Stimulated activated effector memory CD8-positive, alpha-beta T cell treated with anti-CD3 and anti-CD28 coated beads, Interleukin-12 subunit alpha, Interleukin-12 subunit beta, amount 100 ng/mL, for 72 hours (primary cell): ENCODE measurements at places on chromosomes 6 and 20.

GRCh38 chr20:40655451-40655850 is 33.6 kb downstream of the MAFB start:
- DNase-seq, result no peak

DNA sequence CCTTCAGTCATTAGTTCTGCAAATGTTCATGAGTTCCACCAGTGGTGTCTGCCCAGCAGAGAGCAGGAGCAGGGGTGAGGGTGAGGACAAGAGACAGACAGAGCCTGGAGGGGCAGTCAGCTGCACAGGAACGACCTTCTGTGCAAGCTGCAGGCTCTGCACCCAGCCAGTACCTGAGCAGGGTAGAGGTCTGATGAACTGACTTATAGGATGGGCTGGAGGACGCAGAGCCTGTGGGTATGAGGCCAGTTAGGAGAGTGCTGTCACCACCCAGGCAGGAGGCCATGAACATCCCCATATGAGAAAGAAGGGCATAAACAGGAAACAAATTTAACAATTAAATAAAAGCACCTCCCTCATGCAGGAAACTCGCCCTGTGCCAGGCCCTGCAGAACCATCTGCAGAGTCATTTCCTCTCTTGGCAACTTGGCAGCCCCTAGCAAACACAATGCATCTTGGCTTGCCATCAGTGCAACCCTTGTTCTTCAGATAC is 17.9 kb downstream of the C6orf15 start:
- no peak for DNase-seq

GRCh38 chr6:8731874-8732273 is 296.5 kb upstream of the SLC35B3 start:
- DNase-seq, result no peak

- peak; percentile 29 for DNase-seq
Observed at GRCh38 chr6:39433630-39434029, 111.1 kb upstream of the KCNK16 start.

DNA sequence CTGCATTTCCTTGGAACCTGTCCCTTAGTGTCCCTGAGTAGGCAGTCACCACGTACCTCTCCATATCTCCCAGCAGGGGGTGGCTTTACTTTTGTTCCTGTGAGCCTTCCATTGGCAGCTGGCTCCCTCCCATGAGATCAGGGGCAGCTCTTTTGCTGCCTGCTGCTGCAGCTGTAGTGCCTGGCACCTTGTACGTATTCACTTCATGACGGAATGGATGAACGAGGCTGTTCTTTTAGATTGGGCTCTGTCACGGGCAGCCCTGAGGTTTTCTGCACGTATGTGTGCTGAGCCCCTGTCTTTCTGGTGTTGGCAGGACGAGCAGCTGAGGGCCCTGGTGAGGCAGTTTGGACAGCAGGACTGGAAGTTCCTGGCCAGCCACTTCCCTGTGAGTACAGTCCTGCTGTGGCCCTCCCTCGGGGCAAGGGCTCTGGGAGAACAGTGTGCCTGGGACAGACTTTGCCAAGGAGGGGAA is 14.6 kb downstream of the MYBL2 start:
- DNase-seq, result no peak

- DNase-seq, result no peak
Observed at GRCh38 chr6:113082745-113083144, 735.6 kb downstream of the RFPL4B start.

DNA sequence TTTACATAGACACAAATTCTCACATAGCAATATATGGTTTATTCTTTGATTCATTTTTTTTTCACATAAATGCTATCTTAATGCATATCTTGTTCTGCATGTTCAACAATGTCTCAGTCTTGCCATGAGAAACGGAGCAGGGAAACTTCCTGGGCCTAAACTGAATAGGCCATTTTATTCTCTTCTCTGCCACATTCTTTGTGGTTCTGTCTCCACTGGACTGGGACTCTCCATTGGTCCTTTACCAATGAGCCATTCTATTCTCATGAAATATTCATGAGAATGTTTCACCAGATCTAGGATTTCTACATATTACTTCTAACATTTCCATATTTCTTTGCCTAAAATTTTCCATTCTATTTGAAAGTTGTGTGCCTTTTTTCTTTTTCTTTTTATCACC is 42.8 kb downstream of the LAMA2 start:
- DNase-seq, result no peak

GRCh38 chr20:14197097-14197496 is 140.3 kb downstream of the FLRT3 start:
- no peak for DNase-seq

DNA sequence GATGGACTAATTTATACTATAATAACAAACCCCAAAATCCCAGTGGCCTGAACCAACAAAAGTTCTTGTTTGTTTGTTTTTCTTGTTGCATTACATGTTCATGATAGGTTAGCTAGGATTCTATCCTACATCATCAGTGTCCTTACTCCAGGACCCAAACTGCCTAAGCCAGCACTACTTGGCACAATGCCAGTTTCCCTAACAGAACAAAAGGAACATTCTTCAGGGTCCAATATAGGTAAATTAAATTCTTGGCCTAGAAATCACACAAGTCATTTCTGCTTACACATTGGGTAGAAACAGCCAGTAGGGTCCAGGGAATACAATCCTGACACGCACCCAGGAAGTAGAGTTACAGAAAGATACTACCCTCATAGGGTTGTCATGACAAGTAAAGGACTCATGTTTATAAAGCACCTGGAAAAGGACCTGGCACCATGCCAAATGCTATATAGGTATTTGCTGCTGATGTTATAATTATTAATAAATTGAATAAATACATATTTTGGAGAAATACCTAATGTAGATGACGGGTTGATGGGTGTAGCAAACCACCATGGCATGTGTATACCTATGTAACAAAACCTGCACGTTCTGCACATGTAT is 38.8 kb downstream of the RCAN2 start:
- DNase-seq, result no peak

DNA sequence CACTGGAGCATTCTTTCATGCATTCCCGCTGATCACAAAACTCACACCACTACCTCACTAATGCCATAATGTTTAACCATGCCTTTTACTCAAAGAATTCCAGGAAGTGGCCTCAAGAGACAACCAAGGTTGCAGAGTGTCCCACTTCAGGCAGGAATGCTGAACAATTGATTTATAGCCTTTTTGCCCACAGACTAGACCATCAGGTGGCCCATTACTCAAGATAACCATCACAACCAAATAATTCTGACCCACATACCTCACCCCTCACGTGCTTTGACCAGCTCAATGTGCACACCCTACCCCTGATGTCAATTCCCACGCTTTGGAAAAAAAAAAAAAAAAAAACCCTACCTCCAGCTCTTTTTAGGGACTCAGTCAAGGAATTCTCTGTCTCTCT is 220.6 kb upstream of the UFL1 start:
- DNase-seq, result no peak

DNA sequence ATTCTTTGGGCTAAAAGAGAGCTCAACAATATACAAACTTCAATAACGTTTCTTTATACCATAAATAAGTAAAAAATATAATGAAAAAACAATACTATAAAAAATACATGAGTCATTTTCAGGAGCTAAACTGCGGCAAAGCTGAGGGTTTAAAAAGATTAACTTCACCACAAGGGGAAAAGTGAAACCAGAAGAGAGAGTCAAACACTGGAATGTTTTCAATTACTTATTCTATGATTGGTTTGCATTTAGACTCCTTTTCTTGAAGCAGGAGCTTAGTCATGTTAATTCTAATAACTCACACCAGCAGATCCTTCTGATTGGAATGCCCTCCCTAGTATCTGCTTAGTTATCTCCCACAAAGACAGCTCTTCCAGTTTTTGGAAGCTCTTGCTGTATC is 627.3 kb downstream of the UTRN start:
- no peak for DNase-seq

DNA sequence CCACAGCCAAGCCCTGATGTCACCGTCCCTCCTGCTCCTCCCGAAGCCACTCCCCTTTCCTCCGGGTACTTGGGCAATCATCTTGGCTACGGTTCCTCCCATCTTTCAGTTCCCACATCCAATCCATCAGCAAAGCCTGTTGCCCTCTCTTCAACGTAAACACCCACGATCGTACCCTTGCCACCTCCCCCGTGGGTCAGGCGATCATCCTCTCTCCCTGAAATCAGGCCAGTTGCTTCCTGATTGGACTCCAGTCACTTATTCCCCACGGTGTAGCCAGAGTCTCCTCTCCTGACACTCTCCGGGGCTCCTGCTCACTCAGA is 44.5 kb downstream of the SULF2 start:
- DNase-seq, result no peak

GRCh38 chr6:499617-500016 is 108.1 kb downstream of the IRF4 start:
- no peak for DNase-seq

GRCh38 chr6:7590918-7591302 is 912 bp downstream of the SNRNP48 start:
- DNase-seq, result no peak

DNA sequence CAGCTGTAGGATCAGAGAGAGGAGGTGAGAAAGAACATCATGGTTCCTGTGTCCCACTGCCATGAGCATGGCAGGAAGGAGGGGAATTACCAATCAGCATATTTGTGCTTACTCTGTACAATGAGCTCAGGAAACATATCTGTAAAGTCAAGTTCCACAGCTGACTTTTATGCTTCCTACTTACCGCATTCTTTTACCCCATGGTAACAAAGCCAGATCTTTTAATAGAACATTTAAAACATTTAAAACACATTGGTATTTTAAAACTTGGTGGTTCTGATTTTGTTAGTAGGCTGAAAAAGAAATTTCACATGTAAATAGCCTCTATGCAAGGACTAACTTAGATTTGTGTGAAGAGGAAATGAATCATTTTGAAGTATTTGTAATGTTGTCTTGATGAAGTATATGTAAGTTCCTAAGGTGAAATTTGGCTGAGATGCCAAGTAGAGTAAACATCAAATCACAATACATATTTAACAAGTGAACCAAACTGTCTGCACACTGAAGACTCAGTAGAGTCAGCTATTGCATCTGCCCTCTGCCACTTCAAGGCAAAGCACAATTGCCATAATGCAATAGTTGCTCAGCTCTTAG is 114.7 kb downstream of the GJA10 start:
- no peak for DNase-seq

GRCh38 chr20:38810926-38811630 is 5.6 kb downstream of the PPP1R16B start:
- DNase-seq, result no peak

GRCh38 chr6:98272060-98272459 is 562.3 kb upstream of the POU3F2 start:
- DNase-seq, result no peak

DNA sequence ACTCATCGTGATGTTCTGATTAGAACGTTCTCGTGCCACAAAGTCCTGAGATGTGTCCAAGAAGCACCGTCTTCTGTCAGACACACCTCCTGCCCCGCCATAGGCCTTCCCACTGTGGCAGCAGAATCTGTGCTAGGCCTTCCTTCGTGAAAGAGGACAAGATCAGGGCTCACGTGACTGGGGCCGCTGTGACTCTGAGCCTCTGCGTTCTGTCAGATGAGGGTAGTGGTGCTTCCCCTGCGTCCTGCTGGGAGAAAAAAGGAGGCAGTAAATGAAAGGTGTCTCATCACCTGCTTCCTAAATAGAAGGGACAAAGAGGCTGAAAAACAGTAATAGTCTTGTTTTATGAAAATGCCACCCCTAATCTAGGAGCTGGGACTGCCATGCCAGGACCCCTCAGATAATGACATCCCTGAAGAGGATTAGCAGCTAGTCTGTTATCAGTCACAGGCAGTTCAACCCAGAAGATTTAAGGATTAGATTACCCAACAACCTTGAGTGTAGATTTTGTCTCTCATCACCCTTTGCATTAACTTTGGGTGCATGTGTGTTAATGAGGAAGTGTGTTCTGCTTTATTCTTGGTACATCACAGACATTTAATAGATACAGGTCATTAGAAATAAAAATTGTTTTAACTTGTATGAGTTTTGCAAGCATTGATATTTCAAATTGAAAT is 4.1 kb downstream of the DNAJC5 start:
- no peak for DNase-seq

DNA sequence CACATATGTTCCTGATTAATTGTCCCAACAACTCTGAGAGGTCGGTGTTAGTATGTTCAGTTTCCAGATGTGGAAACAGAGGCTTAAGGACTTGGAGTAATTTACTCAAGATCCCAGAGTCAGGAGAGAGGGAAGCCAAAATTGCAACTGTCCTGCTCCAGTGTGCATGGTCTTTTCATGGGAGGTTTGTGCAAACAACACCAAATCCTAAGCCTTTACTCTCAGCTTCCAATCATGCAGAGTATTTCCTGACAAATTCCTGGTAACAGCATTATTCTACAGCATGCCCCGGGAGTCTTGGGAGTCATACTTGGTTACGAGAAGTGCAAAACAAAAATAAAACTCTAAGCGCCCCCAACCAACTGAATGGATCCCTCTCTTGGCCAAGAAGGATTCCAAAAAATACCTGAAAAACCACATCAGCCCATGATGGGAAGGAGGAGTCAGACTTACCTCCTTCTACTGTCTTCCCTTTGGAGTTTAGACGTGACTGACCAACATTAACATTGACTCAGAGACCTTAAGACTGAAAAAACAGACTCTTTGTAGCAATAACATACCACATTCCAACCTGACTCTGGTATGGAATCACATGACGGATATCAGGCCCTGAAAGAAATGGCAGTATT is 30.8 kb upstream of the PPP1R3G start:
- DNase-seq, result no peak

DNA sequence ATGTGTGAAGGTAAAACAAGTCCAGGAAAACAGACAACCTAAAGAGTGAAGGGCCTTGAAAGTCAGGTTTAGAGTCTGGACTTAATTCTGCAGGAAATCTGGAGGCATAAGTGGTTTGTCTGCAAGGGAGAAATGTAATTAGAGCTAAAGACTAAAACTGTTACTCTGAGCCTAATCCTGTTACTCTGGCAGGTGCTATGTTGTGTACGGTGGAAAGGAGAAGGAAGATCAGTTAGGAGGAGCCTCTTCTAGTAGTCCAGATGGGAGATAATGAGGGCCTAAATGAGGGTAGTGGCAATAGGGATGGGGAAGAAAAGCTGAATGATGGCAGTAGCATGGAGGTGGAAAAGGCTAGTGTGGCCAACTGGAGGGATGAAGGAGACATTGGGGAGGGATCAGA is 118.5 kb downstream of the PDSS2 start:
- DNase-seq, result no peak

DNA sequence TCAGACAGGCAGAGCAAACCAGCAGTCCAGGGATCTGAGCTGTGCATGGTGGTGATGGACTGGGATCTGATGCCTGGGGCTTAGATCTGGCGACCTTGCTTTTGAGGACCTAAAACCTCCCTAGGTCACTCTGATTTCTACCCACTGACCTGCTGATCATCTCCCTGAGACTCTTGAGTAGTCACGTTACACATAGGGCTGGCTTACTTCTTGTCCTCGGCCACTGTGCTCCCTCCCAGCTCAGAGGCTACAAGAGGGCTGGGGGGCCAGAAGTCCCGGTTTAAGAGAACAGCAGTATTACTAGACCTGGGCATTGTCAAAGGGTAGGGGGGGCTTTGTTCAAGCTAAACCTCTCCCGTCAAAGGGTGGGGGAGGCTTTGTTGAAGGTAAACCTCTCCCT is 5.5 kb downstream of the DYNLT1 start:
- DNase-seq, result no peak

DNA sequence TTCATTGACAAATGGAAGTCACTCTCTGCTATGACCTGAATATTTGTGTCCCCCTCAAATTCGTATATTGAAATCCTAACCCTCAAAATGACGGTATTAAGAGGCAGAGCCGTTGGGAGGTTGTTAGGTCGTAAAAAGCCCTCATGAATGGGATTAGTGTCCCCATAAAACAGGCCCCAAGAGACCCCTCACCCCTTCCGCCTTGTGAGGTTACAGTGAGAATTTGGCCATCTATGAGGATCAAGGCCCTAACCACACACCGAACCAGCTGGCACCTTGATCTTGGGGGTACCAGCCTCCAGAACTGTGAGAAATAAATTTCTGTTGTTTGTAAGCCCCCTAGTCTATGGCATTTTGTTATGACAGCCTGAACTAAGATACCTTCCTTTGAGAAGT is 52.5 kb upstream of the SLC22A16 start:
- no peak for DNase-seq
